ENCODE measurements at places on chromosomes 13 and 19.

DNA sequence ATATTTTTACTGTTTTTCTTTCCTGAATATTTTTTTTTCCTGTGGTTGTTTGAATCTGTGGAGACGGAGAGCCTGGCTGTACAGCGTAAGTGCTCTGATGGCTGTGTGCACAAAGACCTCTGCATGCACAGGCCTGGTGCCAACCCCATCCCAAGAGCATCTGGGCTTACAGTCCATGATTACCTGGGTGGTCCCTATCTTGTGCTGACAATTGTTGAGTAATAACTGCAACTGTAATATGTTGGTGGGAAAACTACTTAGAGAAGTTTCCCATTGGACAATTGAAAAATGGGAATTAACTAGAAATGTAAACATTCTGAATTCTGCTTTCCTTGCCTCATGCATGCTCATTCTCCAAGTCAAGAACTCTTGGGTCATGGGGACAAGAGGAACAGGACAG is 268.7 kb downstream of the SHISA2 start:
- DNase-seq: no peak

DNA sequence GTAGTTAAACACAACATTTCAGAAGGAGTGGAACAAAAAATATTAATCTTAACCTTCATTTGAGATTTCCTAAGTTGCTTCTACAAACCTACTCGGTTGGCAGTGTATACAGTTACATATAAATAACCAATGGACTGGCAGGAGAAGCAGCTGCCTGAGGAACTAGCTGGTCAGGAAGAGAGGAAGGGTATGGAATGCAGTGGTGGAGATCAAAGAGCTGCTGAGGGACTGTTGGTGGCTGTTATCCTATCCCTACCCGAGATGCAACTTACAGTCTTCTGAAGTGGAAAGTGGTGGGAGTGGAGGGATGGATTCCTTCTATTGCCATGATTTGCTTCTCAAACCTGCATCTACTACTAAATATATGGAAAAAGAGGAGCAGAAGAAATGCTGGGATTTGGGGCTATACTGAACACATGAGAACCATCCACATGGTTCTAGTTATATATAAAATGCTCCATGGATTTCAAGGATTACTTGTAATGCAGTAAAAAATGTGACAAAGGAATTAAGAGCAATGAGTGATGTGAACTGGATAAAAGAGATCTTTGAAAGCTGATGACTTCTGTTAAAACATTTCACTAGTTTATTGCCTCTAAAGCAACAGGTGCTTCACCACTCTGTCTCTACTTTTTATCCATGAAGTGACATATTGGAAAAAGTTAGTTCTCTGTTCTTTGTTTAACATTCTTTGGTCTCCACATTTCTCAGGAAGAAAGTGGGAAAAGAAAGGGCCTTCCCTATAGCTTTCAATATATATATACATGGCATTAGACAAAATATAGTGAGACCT is 29.9 kb downstream of the MICU2 start:
- DNase-seq: no peak

DNA sequence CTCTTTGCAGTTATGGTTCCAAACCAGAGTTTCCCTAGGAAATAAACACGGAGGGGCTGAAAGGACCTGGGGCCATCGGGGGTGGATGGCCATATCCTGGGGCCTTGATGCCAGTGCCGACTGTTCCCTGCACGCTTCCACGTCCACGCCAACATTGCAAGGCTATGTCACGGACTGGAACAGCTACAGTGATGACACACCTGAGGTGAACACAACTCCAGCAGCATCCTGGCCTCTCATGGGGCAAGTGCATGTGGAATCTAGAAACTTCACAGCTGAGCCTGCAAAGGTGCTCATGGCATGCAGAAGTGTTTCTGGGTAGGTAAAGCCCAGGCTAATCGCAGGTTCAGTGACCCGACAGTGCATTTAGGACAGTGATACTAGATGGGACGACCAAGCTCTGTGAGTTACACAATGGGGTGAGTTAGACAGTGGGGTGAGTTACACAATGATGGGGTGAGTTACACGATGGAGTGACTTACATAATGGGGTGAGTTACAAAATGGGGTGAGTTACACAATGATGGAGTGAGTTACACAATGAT is 52.0 kb upstream of the GAS6 start:
- no peak for DNase-seq

DNA sequence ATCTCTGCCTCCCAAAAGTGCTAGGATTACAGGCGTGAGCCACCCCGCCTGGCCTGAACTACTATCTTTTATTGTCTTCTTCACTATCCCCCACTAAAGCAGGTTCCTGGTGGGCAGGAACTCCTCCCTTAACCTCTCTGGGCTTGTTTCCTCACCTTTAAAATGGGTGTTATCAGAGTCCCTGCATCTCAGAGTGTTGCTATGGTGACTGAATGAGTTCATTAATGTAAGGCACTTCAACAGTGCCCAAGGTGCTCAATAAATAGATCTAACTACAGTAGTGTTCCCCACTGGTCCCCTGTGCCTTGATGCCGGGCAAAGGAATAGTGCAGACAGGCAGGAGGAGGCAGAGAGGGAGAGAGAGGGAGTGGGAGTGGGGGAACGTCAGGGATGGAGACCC is 20.5 kb downstream of the CCDC97 start:
- DNase-seq: no peak

GRCh38 chr19:31181535-31181934 is 167.7 kb downstream of the TSHZ3 start:
- DNase-seq: no peak

DNA sequence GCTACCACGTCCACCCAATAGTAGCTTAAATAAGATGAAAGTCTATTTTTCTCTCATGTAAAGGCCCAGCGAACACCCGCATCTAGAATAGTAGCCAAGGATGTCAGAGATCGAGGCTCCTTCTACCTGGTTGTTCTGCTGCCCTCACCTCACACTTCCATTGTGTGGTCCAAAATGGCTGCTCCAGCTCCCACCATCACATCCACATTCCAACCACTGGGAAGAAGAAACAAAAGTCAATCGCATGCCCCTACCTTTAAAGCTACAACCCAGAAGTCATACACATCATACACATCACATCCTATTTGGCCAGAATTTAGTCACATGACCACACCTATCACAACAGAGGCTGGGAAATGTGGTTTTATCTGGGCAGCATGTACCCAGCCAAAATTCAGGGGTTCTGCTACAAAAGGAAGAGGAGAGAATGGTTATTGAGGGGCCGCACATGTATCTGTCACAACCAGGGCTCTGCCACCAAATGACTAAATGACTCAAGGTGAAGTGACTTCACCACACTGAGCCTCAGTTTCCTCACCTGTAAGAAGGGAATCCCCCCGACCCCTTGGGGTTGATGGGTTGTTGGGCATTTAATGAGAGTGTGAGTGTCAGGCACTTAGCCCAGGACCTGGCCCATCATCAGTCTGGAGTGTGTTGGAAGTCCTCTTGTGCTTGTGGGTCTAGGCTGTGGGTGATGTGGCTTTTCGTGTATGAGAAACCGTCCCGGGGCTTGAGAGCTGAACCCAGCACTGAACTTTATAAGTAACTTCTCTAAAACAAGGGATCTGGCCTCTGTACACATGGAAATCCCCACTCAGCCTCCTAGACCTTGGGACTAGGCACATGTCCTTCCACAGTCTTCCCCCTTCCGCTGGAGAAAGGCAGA is 10.2 kb upstream of the CBLC start:
- no peak for DNase-seq

GRCh38 chr19:10670182-10670581 is 16.0 kb downstream of the ILF3 start:
- no peak for DNase-seq

GRCh38 chr19:49687150-49687549 is 2.2 kb upstream of the ADM5 start:
- DNase-seq: no peak

Data from NCI-H2081 treated with DMSO at 0.1 percent for 48 hours (cell line).